SK-MEL-5 (cell line): ENCODE measurements at places on chromosomes 4 and X. TPM values are rescaled to one million over a fixed set of nuclear protein-coding genes. Genes with fewer than 3 reads are reported as not detected.

Gene STAP1
- not detected in 2 replicates for total RNA-seq

Gene CNGA1
- 0.05 and 0.35 TPM in 2 replicates for total RNA-seq

DNA sequence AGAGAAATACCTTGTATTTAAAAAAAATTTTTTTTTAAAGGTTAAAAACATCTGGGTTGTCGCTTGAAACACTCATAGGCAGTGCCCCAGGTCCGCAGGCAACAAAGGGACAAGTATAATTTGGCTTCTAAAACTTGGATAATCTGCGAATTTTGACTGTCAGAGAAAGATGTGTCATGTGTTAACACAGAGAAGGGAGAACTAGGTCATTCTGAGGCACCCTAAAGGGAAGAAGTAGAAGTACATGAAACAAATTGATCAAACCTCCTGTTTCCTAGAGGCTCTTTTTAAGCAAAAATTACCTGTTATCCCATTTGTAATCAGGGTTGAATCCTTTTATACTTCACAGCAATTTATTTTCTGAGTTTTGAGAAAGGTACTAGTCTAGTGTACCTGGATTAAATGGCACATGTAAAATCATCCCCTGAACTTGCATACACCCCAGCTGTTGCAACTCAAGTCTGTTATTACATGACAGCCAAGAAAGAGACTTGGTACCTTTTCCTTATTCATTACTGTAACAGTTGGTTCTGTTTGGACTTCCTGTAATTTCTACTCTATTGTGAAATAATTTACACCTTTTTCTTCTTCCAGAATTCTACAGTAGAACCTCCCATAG lies 1.7 kb downstream of the SRD5A3 start:
- DNase-seq = no peak

Gene MORF4L2
- 469 and 495 TPM in 2 replicates for total RNA-seq

- peak; percentile 1 for DNase-seq
Measured at GRCh38 chrX:115952417-115953092, 218.0 kb upstream of the AGTR2 start.

DNA sequence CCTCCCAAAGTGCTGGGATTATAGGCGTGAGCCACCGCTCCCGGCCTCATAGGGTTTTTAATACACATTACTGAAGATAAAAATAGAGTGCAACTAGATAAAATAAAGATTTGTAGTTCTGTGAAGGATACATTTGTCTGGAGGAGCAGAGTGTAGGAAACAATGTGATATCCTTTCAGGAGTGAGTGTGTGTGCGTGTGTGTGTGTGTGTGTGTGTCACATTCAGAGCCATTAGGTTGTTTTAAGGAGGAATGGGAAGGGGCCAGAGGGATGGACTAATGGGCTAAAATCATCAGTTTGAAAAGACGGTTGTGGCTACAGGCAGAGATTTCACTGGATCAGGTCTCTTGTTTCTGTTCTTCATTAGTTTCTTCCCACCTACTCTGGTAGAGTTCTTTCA lies 40.0 kb downstream of the RBPJ start:
- DNase-seq = no peak

- DNase-seq = no peak
Measured at GRCh38 chr4:55617587-55618197, 18.4 kb downstream of the NMU start.

Gene C4orf17
- total RNA-seq = not detected in 2 replicates

DNA sequence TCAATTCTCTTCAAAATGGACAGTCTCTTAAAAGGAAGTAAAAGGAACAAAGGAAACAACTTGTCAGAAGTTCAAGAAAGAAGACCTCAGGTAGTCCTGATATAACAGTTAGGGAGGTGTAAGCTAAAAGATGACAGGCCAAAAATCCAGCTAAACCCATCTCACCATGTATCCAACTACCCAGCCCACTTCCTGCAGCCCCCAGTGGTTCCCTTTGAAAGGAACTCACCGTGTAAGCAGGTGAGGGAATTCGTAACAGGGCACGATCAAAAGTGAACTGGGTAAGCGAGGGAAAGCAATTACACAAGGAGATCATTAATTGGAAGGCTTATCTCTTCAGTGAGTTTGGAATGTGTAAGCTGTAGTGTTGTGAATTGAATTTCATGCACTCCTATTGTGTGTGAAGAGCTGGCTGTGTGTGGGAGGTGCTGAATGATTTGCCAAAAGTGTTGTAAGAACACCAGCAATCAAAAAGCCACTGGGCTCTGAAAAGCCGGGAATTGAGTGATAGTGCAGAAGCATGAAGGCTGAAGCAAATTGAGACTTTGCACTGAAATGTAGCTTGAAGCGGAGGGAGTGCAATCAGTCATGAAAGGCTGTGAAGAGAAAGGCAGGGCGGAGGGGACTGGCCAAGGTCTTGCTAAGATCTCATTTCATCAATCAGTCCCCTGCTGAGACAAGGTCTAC lies 914.2 kb upstream of the LCORL start:
- DNase-seq = no peak

Gene SSX2B
- not detected in 2 replicates for total RNA-seq

DNA sequence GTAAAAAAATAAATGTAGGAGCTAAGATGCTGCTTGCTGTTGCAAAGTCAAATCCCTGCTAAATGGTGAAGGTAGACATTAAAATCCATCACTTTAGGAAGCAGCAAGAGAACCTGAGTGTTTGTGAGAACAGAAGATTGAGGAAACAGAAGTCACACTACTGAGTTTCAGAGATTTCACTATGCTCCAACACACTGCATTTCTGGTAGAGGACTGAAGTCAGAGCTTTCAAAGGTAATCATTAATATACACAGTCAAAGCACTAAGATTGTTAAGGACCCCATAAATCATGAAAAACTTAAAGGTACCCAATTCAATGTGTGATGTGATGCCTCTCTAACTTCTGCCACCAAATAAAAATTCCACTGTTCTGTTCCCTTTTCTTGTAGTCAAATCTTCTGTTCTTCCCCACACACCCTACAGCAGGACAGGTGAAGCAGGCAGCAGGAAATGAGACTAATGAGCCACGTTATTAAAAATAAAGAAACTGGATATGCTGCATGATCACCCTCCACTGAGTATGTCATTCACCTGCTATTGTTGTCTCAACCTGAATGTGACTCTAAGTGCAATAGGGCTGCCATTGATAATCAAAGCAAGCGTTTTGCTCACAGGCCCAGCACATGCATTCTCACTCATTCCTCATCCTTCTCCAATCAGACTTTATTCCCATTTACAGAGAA lies 28.9 kb upstream of the APELA start:
- DNase-seq = no peak

GRCh38 chrX:143634309-143634662 lies 1.6 kb downstream of the SLITRK4 start:
- DNase-seq = no peak

GRCh38 chr4:12734586-12734985 lies 749.6 kb downstream of the RAB28 start:
- no peak for DNase-seq

- no peak for DNase-seq
Measured at GRCh38 chrX:79082899-79083298, 61.6 kb upstream of the GPR174 start.

DNA sequence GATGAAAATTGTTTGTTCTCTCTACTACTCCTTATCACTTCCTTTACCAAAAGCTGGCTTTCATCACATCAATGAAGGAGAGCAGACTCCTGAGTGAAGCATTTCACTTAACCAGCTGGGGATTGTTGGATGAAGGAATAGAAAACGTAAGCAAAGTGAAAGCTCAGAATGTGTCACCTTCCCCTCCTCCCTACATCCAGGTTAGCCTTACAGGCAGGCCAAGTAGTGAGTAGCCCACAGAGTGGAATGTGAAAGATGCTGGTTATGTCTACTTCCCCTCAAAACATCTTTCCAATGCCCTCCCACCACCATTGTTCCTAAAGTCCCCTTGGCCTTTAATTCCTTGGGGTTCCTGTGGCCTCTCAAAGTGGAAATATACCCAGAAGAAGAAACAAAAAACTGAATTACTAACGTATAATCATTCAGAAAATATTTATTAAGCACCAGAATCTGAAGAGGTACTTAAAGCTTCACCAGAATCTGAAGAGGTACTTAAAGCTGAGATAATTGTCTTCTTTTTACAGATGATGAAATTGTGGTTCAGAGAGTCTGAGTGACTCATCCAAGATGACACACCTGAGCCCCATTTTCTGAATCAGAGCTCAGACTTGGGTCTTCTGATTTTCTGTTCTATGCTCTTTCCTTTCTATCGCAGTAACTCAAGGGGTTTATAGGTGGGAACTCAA lies 6.5 kb downstream of the P2RY4 start:
- DNase-seq = no peak

GRCh38 chrX:1308476-1308875 lies 28.1 kb upstream of the IL3RA start:
- no peak for DNase-seq

- no peak for DNase-seq
Measured at GRCh38 chrX:38452603-38453002, 100.2 kb downstream of the OTC start.

Gene PRDM8
- 0.05 TPM in 2 replicates for total RNA-seq

DNA sequence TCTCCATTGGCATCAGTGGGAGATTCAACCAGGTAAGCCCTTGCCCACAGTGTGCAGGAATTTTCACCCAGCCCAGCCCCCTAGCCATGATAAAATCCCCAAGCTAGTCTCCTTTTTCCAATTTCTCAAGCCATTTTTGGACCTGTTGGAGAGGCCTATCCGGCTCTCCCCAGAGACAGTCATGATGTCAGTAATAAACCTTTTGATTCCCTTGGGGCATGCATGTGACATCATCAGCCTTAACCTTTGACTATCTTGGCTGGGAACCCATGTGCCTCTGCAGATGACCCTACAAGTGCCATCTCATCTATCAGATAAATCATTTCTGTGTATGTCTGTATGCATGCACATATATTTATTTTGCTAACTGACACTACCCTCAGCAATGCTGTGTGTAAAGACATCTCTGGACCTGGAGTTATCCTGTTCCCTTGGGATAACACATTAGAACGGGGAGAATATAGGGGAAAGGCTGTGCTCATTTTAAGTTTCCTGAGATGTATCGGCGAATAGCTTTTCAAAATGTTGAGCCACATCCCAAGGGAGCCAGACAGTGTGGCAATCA lies 51.0 kb downstream of the CYTL1 start:
- no peak for DNase-seq

GRCh38 chr4:118918388-118918787 lies 29.7 kb downstream of the SYNPO2 start:
- DNase-seq = no peak

DNA sequence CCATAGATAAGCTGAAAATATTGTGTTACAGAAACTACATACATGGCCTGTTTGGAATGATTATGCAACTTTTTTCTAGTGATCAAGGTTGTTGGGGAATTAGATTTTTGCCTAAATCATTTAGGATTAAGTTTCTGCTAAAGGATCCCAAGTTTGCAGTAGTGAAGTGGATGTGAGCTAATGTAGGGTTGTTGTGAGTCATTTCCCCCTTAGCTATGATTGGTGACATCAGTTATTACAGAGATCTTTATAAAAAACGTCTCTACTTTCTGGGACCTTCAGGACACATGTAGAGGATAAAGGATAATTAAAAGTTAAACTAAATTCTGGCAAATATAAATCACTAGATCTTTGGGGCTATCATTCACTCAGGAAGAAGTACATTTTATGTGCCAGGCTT lies 133.3 kb downstream of the GATB start:
- DNase-seq = no peak

Gene PNMA6F
- not detected in 2 replicates for total RNA-seq

Gene GAGE12E
- 34.1 and 43.5 TPM in 2 replicates for total RNA-seq

- no peak for DNase-seq
Measured at GRCh38 chr4:128516301-128516969, 228.8 kb upstream of the PGRMC2 start.

Gene IL21
- not detected in 2 replicates for total RNA-seq

DNA sequence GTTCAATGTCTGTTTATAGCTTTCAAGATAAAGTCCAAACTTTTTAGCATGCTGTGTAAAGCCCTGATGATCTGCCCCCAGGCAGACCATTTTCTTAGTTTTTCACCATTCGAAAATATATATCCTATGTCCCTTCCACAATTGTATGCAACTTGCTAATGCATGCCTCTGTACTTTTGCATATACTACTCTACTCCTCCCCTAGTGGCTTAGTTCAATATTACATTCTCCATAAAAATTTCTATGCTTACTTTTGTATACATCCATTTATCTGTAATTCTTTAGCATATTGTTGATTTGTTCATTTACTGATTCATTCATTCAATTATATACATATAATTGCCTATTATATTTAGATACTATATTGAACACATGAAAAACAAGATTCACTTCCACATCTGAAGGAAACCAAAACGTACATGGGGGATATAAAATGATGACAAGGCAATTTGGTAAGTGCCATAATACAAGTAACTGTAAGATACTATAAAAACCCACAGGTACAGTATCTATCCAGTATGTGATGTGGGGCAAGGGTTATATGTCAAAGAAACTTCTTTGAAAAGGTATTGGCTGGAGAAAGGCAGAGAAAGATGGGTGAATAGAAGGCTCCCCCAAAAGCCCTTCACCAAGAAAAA lies 902.5 kb downstream of the FAM133A start:
- DNase-seq = peak; percentile 8

DNA sequence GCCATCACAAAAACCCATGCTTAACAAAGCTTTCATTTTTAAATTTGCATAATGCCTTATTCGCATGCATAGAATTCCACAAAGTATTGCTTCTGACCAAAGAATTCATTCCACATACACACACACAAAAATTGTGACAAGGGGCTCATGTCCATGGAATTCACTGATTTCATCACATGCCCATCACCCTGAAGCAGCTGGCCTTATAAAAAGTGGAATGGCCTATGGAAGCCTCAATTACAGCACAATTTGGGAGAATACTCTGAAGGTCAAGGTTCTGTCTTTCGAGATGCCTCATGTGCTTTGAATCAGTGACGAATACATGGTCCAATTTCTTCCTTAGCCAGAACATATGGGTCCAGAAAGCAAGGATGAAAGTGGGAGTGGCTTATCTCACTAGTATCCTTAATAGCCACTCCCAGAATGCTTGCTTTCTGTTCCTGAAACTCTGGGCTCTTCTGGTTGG lies 165.7 kb downstream of the KDR start:
- peak; percentile 22 for DNase-seq

Gene HSFX4
- not detected in 2 replicates for total RNA-seq

DNA sequence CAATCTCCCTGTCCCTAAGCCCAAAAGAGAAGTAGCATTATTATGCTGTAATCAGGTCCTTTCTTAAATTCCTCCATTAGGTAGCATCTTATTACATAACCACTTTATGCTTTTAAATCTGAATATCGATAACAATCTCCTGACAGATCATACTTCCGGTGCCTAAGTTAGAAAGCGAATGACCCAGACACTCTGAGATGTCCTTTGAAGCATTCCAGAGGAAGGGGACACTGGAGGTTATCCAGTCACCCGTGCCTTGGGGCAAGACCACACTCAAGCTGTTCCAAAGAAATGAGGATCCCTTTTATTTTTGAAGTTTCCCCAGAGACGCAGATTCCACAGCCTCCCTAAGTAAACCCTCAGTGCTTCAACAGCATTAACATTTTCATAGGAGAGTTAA lies 125.7 kb downstream of the PALLD start:
- DNase-seq = no peak

DNA sequence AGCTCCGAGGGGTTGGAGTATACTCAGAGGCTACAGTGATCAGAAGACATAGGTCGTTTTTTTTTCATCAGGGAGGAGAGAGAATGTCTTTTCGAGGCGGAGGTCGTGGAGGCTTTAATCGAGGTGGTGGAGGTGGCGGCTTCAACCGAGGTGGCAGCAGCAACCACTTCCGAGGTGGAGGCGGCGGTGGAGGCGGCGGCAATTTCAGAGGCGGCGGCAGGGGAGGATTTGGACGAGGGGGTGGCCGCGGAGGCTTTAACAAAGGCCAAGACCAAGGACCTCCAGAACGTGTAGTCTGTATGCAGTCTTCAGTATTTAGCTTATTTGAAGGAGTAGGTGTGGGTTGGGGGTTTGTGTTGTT lies 500 bp downstream of the GAR1 start:
- DNase-seq = no peak
